ENCODE measurements at places on chromosomes 3 and 15.

DNA sequence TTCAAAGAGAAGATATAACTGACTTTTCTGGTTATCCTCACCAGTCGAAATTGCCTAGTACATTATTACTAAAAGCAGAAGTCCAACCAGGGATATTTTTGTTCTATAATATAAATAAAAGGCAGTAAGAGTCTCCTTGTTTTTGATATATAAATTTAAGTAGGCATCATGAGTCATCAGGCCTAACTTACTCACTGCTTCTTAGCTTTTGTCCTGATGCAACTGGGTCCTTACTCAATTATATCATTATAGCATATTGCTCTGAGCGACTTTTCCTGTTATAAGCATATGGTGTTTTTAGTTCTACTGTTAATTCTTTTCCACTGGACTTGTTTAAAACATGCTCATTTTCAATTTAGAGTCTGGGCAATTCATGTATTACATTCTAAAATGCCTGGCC lies 910.1 kb downstream of the MCTP2 start:
- no peak for DNase-seq

GRCh38 chr3:156553705-156554356 lies 1.1 kb downstream of the SSR3 start:
- DNase-seq: no peak

DNA sequence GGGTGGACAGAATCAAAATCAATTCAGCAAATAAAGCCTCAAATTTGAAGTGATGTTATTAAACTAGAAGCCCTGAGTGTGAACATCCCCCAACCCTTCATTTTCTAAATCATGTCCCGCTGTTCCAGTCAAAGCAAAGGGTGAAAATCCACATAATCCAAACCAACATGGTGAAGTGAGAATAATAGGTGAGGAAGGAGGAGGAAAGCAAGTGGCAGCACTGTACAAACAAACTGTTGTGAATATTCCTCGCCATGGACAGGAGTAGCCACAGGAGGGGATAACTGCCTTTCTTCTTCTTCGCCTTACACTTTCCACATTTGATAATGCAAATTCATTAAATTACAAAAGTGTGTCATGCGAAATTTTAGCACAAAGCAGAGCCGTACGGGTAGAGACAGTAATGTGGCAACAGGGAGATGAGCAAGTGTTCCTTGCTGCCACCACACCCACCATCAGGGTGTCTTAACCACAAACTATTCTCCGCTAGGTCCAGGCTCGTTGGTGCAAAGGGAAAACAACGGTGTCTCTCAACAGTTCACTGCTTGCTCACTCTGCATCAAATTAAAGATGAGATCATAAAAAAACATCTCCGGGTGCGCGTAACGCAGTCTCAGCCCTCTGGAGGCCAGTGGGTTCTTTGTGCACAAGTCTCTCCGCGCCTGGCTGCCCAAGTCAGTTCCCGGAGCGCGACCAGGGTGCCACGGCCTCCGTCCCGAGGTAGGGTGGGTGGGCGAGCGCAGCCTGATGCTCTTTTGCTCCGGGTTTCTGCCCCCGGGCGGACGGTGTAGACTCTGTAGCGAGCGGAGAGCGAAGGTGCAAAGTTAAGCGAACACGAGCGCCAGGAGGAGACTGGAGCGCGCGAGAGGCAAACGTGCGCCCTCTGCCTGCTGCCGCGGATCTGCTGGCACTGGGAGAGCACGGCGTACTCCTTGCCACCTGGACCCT lies 6.7 kb downstream of the EPHA3 start:
- no peak for DNase-seq

GRCh38 chr3:9496893-9497292 lies 56.7 kb downstream of the LHFPL4 start:
- no peak for DNase-seq

DNA sequence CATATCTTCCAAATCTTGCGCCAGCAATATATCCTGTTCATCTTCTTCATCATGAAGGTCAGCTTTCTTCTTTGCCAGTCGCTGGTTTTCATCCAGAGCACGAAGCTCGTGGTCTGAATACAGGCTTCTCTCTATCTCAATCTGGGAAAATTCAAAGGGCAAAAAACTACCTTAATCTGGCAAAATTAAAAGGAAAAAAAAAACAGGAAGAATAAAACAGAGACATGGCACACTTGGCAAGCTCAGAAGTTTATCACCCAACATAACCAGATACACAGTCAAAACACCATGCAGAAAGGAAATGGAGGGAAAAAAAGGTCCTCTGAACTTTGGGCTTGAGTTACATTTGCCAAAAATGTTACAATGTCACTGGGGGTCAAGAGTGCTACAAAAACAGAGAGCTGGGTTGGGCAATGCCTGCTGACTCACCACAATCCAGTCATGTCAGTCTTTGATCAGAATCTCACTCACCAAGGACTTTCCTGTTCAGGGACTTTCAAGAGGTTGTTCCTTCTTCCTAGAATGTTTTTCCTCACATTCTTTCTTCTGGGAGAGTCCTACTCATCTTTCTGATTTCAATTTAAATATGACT lies 1.5 kb downstream of the MRPL46 start:
- no peak for DNase-seq

- no peak for DNase-seq
These were observed 378.0 kb downstream of the LSAMP start for GRCh38 chr3:116067326-116067725.

DNA sequence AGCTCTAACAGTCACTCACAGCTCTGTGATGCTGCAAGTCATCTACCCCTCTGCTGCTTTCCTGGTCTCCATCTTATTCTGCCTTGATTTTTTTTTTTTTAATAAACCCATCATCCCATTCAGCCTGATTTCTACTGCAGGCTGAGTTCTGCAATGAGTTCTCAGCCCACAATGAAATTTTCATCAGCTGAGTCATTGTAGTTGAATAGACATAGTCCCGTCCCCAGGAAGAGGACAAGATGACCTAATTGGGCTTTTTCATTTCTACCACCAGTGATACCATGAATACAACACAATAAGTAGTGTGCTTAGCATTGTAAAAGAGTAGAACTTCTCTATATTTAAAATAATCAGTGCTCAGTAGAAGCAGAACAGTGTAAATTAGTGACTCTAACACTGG lies 59.3 kb downstream of the C3orf85 start:
- no peak for DNase-seq

- DNase-seq: no peak
These were observed 4.2 kb downstream of the SEMA3G start for GRCh38 chr3:52440671-52441070.

DNA sequence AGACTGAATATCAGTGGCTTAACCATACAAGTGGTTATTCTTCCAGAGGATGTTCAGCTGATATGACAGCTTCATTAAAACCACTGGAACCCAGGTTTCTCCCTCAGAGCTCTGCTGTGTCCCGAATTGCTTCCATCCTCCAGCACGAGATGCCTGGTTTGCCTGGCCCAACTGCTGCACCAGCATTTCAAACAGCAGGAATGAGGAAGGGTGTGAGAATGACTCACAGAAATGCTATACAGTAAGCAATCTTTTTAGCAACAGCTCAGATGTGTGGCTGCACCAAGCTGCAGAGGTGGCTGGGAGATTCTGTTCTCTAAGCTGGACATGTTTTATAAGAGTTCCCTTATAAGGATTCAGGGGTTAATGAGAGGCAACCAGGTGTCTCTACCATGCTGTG lies 271.0 kb downstream of the GABRG3 start:
- DNase-seq: no peak

DNA sequence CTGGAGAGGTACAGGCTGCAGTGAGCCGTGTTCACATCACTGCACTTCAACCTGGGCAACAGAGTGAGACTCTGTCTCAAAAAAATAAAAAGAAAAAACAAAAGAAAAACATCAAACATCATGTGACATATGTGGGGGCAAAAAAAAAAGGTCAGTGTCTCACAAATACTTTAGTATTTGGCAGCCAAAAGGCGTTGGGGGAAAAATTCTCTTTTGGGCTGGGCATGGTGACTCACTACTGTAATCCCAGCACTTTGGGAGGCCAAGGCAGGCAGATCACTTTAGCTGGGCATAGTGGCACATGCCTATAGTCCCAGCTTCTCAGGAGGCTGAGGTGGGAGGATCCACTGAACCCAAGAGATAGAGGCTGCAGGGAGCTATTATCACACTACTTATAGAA lies 47.6 kb downstream of the TMCC1 start:
- DNase-seq: no peak

DNA sequence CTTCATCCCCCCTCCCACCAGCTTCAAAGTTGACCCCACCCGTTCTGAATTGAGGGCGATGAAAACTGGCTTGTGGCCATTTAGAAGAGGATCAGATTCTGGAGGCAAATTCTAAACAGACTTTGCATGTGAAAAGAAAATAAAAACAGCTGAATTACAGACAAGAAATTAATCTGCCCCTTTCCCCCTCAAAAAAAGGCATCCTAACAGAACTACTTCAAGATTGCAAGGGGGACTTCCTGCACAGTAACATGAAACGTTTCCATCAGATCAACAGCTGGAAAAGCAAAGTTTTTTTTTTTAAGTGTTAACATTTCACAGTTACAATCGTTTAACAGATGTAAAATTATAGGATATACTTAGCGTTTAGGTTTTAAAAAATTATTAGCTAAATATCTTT lies 229.3 kb downstream of the RORA start:
- DNase-seq: no peak

DNA sequence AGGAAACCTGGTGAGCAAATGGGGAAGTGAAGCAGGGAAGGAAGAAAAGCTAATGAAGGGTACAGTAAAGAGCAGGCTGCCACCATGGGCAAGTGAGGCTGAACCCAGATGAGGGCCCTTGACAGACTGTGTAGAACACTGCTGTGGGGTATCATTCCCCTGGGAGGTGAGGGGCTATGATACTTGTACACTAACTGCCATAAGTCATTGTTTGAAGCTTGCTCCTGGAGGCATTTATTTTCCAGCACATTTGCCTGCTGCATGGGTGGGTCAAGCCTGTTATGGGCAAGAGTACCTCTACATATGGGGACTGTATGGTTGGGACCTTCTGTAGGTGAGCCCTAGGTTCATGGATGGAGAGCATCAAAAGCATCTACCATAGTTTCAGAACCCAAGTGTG lies 57.4 kb downstream of the POMGNT2 start:
- no peak for DNase-seq

DNA sequence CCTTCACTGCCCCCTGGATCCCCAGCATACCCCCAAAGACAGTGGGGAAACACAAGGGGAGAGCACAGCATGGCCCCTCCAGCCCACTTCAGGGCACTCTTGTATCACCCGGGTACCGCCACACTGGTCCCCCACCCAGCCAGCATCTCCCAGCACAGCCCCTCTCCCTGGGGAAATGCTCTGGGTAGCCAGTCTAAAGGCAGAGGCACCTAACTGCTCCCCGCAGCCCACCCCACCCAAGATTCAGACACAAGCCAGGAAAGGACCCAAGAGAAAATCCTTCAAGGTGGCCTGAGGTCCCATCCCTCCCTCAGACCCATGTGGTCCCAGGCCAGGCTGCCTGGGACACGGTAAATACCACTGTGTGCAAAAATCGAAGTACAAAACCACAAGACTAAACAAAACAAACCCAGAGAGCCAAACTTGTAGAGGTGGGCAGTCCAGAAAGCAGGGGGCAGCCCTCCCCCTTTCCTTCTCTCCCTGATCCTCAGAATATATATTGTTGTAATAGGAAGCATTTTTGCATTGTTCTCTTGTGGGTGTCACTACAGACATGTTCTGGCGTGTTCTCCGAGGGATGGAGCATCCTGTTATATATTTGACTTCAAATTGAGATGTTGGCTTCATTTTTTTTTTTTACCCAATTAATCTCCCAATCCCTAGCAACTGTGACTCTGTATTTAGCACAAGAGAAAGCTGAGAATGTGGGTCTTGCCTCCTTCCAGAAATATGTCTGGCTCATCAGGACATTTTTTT lies 51.7 kb downstream of the GRIP2 start:
- DNase-seq: no peak

DNA sequence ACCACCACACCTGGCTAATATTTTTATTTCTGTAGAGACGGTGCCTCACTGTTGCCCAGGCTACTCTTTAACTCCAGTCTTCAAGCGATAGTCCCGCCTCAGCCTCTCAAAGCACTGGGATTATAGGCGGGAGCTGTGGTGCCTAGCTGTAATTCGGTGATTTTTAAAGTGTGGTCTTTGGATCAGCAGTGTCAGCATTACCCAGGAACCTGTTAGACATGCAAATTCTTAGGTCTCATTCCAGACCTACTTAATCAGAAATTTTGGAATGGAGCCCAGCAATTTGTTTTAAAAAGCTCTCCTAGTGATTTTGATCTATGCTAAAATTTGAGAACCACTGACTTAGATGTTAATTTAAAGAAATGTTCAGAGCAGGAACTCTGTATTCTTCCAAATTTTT lies 51.9 kb downstream of the GOLM2 start:
- no peak for DNase-seq

- DNase-seq: no peak
These were observed 197.2 kb downstream of the VGLL3 start for GRCh38 chr3:86793786-86794185.

- no peak for DNase-seq
These were observed 161.3 kb upstream of the LPP start for GRCh38 chr3:187992609-187993008.

GRCh38 chr3:24475925-24476324 lies 18.7 kb downstream of the THRB start:
- no peak for DNase-seq

- no peak for DNase-seq
These were observed 44.9 kb upstream of the TMC3 start for GRCh38 chr15:81418891-81419290.

GRCh38 chr3:170257145-170257544 lies 34.9 kb downstream of the PRKCI start:
- no peak for DNase-seq

DNA sequence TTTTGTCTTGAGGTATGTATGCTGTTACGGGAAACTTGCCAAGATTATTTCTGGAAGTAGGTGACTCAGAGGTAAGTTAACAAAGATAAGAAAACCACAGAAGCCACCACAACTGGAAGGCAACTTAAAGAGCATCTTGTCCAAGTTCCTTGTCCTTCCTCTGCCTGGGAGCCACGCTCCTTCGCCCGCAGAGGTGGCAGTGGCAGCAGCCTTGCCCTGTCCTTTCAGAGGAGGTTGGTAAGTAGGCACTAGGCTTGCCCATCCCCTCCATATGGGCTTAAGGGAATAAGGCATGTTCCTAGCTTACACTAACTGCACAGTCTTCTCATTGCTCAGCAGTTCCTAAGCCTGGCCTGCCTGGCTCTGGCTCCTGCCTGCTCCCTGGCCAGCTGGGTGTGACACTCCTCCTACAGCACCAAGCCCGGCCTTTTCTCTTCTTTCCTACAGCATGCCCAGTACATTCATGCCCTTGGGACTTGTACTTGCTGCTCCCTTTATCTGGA lies 48.0 kb upstream of the RAB6B start:
- no peak for DNase-seq

GRCh38 chr3:151350656-151351055 lies 21.3 kb upstream of the P2RY13 start:
- no peak for DNase-seq

- DNase-seq: no peak
These were observed 304.3 kb downstream of the TLE3 start for GRCh38 chr15:69793431-69793780.

DNA sequence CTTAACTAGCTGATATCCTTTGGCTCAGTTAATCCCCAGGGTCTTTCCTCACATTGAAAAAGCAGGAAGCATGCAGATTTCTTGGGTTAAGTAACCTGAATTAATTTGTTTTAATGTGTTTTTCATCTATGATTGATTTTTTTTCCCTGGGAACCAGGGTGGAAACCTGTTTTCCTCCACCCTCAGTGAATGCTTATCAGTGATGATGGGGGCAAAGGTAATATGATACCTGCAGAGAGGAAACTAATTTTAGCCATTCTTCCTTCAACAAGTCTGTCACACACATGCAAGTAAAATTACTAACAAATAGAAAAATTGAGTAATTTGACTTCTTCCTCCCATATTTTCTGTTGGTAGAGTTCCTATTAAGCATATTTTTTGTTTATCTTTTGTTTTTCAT lies 5.9 kb downstream of the CASR start:
- DNase-seq: no peak

GRCh38 chr3:56864090-56864489 lies 62.3 kb upstream of the ARHGEF3 start:
- DNase-seq: no peak

Data from stimulated activated CD8-positive, alpha-beta memory T cell treated with anti-CD3 and anti-CD28 coated beads, Interleukin-4, amount 100 ng/mL, for 4 hours (primary cell).